Kidney epithelial cell (primary cell): ENCODE measurements at places on chromosomes 3 and 15. TPM values are rescaled to one million over a fixed set of nuclear protein-coding genes. Genes with fewer than 3 reads are reported as not detected.

GRCh38 chr15:101559952-101560351, 70.4 kb upstream of the PCSK6 start:
- no peak for DNase-seq

The EPHA3 gene
- total RNA-seq, result 0.04 and 0.07 TPM in 2 replicates

The BCHE gene
- 6.6 and 12.7 TPM in 2 replicates for total RNA-seq

The CTSH gene
- total RNA-seq, result 103 and 125 TPM in 2 replicates

- DNase-seq, result no peak
These were observed 90.1 kb upstream of the RGMA start for GRCh38 chr15:93179072-93179471.

The FRMD4B gene
- total RNA-seq, result 13.6 and 16.4 TPM in 2 replicates

GRCh38 chr3:143035466-143036211, 34.3 kb downstream of the U2SURP start:
- DNase-seq, result no peak

GRCh38 chr3:52820736-52821135, 9.7 kb downstream of the ITIH4 start:
- DNase-seq, result no peak
